ENCODE measurements at places on chromosomes 3 and 15.

DNA sequence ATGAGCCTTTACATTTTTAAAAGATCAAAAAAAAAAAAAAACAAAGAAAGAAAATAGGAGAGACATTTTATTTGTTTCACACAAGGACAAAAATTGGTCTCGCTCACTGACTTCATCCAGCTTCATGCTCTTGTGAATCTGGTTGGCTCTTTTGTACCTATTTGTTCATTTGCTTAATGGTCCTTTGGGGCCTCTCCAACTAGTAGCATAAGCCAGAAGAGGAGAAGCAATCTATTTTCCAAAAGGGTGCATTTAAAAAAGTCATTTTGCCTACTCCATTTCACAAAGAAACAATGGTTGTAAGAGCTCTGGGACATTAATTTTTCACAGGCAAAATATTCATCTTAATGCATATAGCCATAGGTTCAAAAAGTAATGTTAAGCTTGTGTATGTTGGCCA lies 168.3 kb upstream of the ADAMTS9 start:
- no peak for DNase-seq

DNA sequence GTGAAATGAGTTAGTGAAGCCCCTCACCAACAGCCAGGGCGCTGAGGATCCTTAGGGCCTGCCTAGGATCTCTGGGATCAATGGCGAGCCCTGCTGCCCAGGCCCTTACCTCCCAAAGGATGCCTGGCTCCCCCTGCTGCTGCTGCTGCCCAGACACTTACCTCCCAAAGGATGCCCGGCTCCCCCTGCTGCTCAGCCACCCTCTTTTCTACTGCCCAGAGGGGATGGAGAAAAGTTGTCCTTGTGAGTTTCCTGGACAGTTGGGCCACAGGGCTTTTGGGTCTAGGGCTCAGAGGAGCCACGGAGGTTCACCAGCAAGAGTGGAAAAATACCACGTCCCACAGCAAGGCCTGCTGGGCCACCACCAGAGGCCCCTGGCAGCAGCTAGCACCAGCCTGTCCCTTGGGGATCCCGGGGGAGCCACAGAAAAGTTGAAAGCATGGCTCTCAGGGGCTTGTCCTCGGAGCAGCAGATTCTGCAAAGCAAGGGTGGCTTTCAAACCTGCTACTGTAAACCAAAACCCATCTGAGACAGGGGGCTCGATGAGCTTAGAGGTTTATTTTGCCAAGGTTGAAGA lies 59.4 kb downstream of the SLC6A6 start:
- peak; percentile 51 for DNase-seq

GRCh38 chr15:71508081-71508682 lies 302.2 kb upstream of the NR2E3 start:
- no peak for DNase-seq

DNA sequence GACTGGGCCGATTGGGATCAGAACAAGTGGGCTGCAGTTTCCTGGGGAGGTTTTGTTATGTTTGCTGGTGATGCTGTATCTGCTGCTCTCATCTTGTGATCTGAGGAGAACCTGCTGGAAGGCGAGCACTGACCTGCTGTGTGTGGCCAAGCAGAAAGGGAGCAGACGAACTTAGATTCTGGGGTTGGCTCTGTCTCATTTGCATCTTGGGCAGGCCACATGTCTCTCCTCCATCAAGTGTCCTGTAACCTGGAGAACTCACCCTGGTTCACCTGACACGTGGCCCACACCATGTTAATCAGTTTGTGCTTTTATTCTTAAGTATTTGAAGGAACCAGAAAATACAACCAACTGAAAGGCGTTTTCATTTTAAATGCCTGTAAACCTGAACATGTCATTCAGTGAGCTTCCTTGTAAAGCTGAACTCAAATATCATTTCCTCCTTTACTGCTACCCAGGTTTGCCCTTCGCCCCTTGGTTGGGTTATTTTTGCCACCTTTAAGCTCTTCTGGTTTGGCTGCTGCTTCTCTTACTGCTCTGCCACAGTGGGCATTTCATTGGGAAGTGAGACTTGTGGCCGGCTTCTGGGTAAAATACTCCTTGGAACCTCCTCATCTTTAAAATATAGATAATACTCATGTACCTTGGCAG lies 33.5 kb upstream of the TRAK1 start:
- peak; percentile 34 for DNase-seq

DNA sequence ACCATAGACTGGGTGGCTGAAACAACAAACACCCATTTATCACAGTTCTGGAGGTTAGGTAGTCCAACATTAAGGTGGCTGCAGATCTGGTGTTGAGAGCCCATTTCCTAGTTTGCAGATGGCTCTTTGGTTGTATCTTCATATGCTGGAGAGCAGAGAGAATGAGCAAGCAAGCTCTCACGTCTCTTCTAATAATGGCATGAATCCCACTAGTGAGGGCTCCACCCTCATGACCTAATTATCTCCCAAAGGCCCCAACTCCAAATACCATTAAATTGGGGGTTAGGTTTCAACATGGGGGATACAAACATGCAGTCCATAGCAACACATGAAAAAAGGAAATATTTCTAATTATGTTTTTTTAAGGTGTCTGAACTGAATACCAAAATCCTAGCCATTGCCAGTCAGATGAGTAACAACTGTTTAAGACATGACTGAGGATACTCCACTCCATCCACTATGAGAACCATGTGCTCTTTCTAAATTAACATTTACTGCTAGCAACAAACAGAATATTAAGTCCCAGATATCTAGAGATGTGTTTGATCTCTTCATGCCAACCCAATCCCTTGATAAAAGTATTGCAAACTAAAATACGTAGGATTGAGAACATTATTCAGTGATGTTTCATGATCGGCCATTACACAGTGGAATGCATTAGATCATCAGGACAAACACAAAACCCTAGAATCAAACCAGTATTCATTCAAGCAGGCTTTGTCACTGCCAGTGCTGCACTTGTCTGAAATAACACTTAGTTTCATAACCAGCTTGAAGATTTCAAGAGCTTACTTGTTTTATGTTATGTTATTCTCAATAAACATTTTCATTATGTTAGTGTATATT lies 340.3 kb downstream of the SLC9A9 start:
- no peak for DNase-seq

- no peak for DNase-seq
These were observed 216.2 kb downstream of the STT3B start for GRCh38 chr3:31748933-31749295.

DNA sequence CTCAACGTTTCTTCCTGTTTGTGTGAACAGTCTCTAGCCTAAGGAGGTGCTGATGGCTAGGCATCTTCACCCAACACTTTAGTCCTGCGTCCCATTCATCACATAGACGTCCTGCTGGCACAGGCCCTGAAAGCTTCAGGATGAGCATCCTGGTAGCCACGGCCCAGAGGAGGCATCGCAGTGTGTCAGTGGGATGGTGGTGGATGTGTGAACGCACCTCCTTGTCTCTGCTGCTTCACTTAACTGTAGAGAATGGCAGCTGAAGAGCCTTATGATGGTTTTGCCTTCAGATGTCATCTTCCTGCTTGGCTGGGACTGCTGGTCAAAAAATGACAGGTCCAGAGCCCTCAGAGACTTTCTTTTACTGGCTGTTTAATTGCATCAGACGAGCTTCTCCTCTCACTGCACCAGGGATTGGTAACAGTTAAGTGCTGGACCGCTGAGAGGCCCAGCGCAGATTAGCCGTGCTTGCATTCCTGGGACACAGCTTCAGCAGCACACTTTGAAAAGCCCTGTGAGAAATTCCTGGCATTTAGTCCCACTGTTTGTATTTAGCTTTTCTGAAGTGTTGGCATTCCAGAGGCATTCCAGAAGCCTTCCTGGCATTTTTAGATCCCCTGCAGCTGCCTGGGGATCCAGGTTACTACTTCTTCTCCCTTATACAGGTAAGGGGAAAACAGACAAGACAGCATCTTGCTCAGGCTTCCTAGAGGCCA lies 132.4 kb upstream of the PLXNA1 start:
- no peak for DNase-seq

GRCh38 chr15:60375306-60375705 lies 22.5 kb downstream of the ANXA2 start:
- DNase-seq, result no peak

GRCh38 chr3:142019794-142020320 lies 129.5 kb downstream of the TFDP2 start:
- no peak for DNase-seq

DNA sequence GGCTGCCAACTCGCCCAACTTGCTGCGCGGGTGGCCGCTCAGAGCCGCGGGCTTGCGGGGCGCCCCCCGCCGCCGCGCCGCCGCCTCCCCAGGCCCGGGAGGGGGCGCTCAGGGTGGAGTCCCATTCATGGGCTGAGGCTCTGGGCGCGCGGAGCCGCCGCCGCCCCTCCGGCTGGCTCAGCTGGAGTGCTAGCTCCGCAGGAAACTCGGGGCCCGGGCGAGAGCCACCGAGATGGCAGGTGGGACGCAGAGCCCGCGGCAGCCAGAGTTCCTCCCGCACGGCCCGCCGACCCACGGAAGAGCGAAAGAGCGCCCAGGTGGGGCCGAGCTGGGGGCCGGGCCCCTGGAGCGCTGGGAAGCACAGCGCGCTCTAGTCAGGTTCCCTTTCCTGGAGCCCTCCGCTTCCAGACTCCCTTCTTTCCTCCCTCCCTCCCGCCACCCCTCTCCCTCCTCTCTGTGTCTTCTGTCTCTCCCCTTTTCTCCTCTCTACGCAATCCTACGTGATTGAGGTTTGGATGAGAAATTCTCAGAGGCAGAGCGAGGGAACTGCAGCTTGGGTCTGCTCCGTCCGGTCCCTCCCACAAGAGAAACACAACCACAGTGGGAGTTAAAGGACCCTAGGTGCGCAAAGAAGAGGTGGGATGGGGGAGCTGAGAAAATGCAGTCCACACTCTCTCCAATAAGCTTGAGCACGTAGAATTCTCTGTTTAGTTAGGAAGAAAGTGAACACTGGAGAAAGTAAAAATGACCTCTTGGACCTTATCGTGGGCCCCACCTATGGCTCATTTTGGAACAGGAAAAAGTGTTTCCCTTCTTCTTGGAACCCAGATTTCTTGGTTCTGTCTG lies 317.3 kb downstream of the FGF12 start:
- DNase-seq, result no peak

- DNase-seq, result no peak
These were observed 121.9 kb downstream of the TMEM266 start for GRCh38 chr15:76181705-76182107.

- no peak for DNase-seq
These were observed 698.4 kb upstream of the CCDC54 start for GRCh38 chr3:106678657-106679390.

DNA sequence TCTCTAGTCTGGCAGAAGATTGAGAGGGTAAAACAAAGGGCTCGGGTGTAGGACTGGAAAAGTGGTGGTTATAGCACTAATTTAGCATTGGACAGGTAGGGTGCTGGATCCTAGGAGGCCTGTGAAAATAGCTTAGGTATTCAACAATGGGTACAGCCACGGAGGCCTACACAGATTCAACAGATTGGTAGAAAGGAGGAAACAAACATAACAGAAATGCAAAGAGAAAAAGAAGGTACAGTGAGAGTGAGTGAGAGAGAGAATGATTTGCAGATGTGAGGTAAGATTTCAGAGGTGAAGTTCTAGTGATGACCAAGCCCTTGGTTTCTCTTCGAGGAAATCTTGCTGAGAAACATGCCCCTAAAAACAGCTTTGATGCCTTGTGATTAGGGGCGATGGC lies 37.9 kb downstream of the ADIPOQ start:
- DNase-seq, result no peak

DNA sequence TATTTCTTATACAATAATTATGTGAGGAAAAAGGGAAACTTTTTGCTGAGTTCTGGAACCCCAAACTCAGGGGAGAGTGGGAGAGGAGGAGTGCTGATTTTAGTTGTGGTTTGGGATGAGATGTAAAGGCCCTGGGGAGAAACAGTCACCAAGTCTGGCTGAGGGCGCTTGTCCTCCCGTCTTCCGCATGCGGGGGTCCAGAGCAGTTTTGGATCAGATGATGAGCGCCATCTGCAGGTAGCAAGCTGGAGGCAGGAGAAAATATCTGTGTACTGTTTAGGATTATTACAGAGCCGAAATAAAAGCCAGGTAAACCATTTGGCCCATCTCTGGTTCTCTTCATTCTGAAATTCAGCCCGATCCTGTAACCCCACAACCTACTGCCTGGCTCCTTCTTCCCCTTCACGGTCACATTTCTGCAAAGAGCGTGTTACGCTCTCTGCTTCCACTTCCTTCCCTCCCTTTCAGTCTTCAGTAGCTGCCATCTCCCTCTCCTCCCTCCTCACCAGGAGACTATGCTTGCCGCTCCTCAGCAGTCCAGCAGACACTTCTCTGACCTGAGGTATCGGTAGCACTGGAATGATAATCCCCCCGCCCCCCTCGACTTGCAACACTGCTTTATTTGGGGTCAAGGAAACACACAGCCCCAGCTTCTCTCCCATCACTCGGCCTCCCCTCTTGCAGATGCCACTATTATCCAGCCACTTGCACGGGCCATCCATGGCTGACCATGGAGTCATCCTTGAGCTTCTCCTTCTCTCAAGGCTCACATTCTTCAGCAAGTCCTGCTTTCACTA lies 1.4 kb upstream of the PARP14 start:
- DNase-seq, result peak; percentile 85

- DNase-seq, result no peak
These were observed 139.7 kb downstream of the STAG1 start for GRCh38 chr3:136612512-136612911.

- DNase-seq, result no peak
These were observed 32.7 kb downstream of the EBLN2 start for GRCh38 chr3:73094129-73094528.

DNA sequence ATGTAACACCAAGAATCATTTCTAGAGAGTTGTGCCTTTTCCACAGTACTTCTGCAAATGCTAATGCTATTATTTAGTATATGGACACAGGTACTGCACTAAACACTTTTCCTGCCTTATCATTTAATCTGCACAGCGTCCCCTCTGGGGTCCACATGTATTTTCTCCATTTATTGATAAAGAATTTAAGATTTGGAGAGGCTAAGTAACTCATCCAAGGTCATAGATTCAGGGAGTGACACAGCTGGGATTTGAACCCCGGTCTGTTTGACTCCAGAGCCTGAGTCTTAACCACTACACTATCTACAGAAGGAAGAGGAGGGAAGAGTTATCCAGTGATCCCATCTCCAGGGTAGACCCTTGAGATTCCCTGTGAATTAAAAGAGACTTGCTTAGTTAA lies 24.9 kb upstream of the TPRG1 start:
- DNase-seq, result no peak

DNA sequence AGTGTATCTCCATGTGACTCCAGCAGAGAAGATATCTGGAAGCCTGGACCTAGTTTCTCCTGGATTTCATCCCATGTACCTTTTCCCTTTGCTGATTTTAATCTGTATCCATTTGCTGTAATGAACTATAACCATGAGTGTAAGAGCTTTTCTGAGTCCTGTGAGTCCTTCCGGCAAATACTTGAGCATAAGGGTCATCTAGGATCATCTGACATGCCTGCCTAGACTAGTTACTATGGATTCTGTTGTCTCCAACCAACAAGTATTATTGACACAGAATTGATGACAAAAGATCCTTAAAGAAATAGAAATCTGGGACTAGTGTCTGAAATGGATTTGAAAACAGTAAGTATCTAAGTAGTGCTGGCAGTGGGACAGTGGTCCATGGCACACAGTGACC lies 11.3 kb upstream of the UBE3A start:
- DNase-seq, result no peak
